ENCODE measurements at places on chromosomes 2 and 18. TPM values are rescaled to one million over a fixed set of nuclear protein-coding genes. Genes with fewer than 3 reads are reported as not detected.
A peak's percentile ranks its signal among the peaks of the same experiment; 100 is the strongest.

Gene SERPINB11
- total RNA-seq = not detected

Gene LRPPRC
- total RNA-seq = 69.5 TPM

Gene LAMA1
- 4.3 TPM for total RNA-seq

Gene NEU2
- not detected for total RNA-seq

Gene BZW1
- 398 TPM for total RNA-seq

Gene C1GALT1C1L
- total RNA-seq = 2.5 TPM

DNA sequence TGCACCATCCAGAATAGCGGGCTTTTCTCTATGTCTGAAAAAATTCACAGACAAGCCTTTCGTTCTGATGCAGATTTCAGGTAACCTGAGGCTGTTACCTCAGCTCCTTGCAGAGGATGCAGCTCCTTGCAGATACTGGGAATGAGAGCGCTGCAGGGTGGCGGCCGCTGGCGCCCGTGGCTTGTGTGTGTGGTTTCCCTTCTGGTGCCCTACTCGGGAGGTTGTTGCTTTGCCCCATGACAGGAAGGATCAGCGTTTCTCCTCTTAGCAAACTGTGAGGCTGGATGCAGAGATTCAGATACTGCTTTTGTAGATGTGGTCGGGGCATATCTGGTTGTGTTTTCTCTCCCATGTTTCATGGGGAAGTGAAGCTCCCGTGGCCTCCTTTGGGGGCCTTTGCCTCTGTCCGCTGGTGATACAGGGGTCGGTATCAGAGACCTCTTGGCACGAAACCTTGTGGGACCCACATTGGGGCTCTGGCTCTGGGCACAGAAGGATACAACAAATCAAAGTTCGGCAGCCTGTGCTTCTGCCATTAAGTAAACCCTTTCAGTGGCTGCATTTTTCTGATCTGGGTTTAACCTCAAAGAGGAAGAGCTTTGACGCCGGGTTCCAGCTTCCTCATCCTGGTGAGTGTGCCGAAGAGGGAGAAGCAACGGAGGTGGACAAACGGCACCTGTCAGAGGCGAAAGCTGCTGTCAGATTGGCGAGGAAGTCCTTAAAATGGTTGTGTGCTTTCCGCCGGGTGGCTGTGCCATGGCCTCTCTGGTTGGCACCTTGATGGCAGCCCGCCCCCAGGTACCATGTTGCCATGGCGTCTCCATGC, 127.8 kb downstream of the MBP start:
- no peak for DNase-seq

DNA sequence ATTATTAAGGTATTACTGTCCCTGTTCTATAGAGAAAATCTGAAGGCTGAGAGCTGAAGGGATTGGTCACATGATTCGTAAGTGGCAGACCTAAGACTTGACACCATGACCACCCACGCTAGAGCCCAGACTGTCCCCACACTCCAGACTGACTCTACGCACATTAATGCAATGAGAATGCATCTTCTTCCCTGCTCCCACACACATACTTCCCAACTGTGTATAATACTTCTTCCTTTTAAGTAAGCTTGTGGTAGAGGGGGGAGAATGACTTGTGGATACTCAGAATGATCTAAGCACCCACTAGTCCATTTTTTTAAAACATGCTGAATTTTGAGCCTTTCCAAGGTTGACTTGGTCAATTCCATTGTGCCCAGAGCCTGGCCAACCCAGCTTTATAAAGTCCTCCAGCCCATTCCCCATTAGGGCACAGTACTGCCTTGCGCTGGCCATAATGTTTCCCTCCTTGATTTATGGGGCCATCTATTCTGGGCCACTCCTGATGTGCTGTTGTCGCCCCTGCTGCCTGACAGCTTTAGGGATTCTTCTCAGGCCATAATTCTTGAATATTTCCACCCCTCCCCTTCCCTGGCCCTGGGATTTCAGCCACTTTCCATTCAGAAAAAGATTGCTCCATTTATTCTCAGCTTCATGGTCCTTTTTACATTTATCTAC, 28.7 kb downstream of the ALK start:
- DNase-seq = no peak

- DNase-seq = no peak
These were observed 82.2 kb upstream of the HDAC4 start for GRCh38 chr2:239482778-239483712.

GRCh38 chr2:174059884-174060244, 94.7 kb upstream of the SP3 start:
- no peak for DNase-seq

- DNase-seq = no peak
These were observed 40.9 kb upstream of the PPP4R1 start for GRCh38 chr18:9655232-9655767.

GRCh38 chr2:83784947-83785346, 674.1 kb downstream of the SUCLG1 start:
- DNase-seq = no peak

DNA sequence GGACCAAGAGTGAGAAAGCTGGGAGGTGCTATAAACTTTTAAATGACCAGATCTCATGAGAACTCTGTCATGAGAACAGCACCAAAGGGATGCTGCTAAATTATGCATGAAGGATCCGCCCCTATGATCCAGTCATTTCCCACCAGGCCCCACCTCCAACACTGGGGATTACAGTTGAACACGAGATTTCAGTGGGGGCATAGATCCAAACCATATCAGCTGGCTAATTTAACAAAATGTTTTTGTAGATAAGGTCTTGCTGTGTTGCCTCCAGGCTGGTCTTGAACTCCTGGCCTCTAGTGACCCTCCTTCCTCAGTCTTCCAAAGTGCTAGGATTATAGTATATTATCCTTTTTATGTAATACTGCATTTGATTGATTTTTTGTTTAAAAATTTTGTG, 56.0 kb downstream of the NBEAL1 start:
- no peak for DNase-seq

DNA sequence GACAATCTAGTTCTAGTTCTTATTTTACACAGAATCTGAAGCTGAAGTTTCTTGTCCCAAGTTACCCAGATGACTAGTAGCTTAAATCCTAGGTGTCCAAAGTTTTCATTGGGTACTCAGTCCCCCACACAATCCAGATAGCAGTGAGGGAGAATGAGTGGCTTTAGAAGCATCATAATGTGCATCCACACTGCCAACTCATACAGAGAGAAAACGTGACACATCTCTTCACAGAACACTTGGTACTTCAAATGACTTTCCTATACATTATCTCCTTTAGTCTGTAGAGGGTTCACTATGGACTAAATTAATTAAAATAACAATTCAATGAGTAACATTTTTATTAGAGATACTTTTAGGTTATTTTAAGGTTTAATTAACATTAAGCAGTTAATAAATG, 45.2 kb downstream of the STRADB start:
- no peak for DNase-seq

DNA sequence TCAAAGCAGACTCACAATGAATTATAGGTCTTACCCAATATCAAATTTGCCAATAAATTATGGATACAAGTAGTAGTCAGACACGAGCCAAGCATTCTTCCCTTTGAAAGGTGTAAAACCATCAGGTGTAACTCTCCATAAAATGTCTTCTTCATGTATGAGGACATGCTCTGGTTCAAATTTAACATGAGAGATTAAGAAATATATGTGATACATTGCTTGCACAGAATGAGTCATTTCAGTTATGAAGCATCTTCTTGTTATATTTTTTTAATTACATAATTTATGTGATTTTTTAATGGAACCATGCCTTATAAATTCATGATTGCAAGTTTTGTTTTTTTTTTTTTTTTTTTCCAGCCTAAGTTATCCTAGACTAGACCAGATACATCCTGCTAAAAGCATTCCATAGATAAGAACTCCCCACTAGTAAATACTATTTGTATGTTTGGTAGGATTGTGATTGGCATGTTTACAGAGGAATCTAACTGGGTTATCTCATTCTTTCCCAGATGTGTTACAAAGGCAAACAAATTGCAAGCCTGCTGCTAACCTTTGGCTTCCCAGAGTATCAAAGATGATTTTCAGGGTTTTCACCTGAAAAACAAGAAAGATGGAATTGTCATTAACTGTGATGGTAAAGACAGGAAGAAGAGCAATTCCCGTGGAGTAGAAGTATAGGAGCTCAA, 621.9 kb downstream of the XIRP2 start:
- no peak for DNase-seq

DNA sequence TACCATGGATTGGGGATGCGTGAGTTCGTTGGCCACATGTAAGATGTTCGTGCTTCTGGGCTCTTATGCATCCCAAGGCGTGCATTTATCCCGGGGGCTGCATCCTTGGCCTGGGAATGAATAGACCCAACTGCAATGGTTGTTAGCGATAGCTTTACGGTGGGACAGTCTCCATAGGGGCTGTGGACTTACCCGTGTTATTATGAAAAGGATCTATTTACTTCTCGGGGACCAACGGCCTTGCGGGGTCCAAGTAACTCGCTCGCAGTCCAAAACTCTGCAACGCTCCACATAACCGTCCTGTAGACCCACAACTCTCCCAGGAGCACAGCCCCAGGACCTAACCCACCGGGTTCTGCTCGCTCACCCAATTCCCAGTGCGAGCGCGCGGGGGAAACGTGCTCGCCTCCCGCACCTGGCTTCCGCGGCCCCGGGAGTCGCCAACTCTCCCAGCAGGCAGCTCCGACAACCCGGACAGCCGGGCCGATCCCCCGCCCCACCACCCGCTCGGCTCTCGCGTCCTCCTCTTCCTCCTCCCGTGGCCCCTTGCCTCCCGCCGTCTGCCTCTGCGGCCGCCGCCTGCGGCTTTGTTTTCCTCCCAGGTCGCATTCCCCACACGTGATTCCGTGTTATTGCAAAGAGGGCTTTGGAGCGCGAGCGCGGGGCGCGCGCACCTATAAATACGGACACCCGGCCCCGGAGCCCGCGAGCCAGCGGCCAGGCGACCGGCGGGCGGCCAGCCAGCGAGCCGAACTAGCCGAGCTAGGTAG, at the start of gene CABLES1:
TSS of gene CABLES1 (plus strand) at position 706 of the 770 bp plus-strand sequence. CDS start 278 bp downstream, outside the sequence.
- peak; percentile 38 for DNase-seq

DNA sequence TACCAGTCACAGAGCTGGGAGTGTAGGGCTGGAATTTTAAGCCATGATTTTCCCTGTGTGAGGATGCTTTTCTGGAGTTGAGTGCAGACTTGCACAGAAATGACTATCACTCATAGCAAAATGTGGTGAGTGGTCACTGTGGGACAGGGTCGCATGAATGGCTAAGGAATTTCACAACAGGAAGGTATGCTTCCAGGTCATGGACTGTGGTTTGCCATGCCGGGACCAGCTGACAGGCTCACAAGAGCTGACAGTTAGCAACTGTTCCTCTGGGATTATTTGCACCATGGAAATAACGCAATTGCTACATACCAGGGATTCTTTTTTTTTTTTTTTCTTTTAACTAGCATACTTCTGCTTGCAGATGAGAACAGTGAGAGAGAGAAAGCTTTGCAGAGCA, 3.8 kb upstream of the UXS1 start:
- DNase-seq = peak; percentile 99

DNA sequence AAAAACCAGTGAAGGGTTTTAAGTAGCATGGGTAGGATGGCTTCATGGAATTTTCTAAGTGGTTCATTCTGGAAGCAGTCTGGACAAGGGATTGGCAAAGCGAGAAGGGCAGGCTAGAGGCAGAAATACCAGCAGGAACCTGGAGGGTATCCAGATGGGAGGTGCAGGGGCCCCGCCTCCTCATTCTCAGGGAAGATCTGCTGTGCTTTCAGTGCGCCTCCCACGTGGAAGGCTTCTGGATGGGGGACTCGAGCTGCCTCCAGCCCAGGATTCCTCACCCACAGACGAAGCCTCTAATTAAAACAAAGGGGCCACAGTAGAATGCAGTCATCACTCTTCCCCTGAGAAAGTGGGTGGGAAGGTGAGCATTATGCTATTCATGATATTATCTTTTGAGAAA, 79.8 kb downstream of the VSNL1 start:
- peak; percentile 11 for DNase-seq
